Stimulated activated CD4-positive, alpha-beta T cell treated with anti-CD3 and anti-CD28 coated beads, Interleukin-1b, Interleukin-23, amount 100 ng/mL, for 4 hours (primary cell): ENCODE measurements at places on chromosomes 6 and 20.

DNA sequence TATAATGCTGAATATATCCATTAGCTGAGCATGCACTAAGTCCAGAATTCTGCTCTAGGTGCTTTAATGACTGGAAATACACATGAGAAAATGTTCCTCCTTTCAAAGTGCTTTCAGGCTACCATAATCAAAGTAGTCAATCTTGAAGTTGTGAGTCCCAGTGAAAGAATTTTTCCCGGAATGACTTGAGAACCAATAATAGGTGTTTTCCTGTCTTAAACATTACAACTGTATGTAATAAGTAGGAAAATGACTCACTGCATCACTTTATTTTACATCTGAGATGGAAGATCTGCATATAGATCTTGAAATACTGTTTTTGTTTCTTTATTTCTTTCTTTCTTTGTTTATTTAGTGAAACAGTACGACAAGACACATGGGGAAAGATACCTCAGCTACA lies 437.4 kb upstream of the JAG1 start:
- no peak for DNase-seq

GRCh38 chr6:37316071-37316470 lies 37.7 kb upstream of the RNF8 start:
- no peak for DNase-seq

- no peak for DNase-seq
Measured at GRCh38 chr6:10389739-10390494, 25.0 kb downstream of the TFAP2A start.

- no peak for DNase-seq
Measured at GRCh38 chr6:93120154-93120742, 299.1 kb downstream of the EPHA7 start.

DNA sequence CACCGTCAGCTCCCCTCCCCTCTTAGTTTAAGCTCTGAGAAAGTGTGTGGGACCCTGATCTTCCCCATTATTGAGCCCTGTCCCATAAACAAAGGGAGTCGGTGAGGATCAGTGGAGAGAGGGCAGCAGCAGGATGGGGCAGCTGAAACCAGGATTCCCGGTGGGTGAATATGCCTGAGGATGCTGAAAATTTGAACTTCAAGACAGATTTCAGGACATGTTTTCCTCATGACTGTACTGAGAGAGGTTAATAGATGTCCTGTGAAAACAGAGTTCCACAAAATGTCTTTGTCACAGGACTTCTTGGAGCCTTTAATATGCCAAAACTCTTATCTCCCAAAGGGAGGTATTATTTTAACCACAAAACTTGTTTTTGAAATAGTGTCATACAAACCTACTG lies 53.5 kb upstream of the SLC22A16 start:
- no peak for DNase-seq

GRCh38 chr6:43215066-43215465 lies 14.2 kb downstream of the DNPH1 start:
- no peak for DNase-seq

GRCh38 chr6:119195848-119196247 lies 117.4 kb upstream of the FAM184A start:
- DNase-seq = no peak

DNA sequence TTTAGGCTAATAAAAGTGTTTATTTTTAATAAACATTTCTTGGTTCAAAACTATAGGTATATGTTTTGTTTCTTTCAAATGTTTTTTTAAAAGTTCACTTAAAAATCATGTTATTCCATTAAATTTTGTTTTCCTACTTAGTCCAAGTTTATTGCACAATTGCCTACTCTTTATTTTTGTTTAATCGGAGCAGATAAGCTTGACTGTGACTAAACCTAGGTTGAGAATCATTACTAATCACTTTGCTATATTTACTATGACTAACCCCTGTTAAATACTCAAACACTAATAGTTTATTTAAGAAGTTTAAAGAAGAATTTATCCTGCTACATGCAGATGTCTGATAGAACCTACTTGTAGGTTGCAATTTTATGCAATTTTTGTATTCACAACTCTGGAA lies 18.8 kb downstream of the MAP3K4 start:
- DNase-seq = no peak

DNA sequence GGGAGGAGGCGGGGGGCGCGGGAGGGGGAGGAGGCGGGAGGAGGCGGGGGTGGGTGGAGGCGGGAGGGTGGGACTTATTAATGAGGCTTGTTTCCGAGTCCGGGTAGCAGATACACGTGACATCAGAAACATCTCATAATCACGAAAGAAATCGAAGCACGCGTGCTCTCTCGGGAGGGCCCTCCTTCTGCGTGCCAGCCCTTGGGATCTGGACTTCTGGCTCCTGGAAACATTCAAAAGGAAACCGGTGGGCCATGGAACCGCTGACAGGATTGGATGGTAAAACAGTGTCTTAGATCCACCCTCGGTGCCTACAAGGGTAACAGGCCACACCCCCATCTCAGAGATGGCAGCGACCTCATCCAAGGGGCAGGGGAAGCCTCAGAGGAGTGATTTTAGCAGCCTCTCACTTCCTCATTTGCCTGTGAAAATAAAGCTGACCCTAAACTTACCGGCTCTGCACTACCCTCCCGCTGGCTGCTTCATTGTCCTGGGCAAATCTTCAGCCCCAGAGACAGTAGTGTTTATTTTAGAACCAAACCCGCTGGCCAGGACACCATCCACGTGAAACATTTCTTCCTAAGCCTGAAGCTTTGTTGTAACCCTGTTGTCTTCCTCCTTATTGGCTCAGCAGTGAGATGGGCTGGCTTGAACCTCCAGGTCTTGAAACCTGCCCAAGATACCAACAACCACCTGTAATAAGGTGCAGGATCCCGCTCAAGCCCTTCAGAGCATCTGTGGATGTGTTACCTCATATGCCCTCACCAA lies 97.5 kb downstream of the PSMG4 start:
- peak; percentile 27 for DNase-seq

GRCh38 chr20:49464556-49464955 lies 17.9 kb downstream of the KCNB1 start:
- DNase-seq = no peak
